RWPE1 (cell line): ENCODE measurements at places on chromosomes 2 and 18.

DNA sequence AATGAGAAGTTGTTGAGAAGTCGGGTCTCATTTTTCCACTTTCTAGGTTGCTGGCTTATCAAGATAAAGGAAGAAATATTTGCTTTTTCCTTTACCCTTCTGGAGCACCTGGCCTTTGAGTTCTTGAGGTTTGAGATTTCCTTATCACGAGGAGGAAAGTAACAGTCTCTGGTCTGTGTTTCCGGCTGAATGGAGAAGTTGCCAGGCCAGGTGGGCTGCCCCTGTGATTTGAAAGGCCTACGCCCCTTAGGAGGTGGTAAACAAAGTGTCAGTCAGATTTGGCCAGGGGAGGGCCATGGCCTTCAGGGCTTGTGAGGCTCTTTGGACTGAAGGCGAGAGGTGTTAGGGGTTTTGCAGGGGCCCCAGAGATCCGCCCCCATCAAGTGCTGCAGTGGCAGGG lies 156.7 kb upstream of the HAAO start:
- no peak for DNase-seq

DNA sequence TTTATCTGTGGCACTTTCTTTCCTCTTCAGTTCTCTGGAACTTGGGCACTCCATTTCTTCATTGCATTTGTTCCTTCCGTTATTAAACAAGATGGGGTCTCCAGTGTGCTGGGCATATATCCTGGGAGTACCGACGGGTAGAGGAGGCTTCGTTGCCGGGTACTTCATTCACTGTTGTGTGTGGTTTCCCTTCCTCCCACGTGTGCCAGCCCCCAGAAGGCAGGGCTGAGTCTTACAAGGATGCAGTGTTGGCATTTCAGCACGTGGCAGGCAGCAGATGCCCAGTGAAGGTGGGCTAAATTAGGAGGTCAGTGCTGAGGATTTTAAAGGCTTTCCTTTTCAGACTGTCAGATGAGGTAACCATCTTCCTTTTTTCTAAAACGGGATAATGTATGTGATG lies 58.6 kb downstream of the MGAT5 start:
- DNase-seq, result no peak

- DNase-seq, result no peak
Observed at GRCh38 chr2:20309001-20309400, 41.6 kb downstream of the PUM2 start.

DNA sequence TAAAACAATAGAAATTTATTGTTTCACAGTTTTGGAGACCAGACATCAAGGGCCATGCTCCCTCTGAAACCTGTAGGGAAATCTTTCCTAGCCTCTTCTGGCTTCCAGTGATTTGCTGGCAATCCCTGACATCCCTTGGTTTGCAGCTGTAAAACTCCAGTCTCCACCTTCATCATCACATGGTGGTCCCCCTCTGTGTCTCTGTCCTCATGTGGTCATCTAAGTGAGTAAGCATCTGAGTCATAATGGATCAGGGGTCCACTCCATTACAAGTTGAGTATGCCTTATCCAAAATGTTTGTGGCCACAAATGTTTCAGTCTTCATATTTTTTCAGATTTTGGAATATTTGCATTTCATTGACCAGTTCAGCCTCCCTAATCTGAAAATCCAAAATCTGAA lies 5.6 kb upstream of the SGPP2 start:
- no peak for DNase-seq

DNA sequence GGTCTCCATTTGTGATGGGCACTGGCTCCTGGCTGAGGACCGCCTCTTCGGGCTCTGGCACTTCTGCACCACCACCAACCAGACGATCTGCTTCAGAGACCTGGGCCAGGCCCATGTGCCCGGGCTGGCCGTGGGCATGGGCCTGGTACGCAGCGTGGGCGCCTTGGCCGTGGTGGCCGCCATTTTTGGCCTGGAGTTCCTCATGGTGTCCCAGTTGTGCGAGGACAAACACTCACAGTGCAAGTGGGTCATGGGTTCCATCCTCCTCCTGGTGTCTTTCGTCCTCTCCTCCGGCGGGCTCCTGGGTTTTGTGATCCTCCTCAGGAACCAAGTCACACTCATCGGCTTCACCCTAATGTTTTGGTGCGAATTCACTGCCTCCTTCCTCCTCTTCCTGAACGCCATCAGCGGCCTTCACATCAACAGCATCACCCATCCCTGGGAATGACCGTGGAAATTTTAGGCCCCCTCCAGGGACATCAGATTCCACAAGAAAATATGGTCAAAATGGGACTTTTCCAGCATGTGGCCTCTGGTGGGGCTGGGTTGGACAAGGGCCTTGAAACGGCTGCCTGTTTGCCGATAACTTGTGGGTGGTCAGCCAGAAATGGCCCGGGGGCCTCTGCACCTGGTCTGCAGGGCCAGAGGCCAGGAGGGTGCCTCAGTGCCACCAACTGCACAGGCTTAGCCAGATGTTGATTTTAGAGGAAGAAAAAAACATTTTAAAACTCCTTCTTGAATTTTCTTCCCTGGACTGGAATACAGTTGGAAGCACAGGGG lies 5.5 kb downstream of the TMEM37 start:
- DNase-seq, result no peak
